ENCODE measurements at places on chromosomes 11 and 22.

DNA sequence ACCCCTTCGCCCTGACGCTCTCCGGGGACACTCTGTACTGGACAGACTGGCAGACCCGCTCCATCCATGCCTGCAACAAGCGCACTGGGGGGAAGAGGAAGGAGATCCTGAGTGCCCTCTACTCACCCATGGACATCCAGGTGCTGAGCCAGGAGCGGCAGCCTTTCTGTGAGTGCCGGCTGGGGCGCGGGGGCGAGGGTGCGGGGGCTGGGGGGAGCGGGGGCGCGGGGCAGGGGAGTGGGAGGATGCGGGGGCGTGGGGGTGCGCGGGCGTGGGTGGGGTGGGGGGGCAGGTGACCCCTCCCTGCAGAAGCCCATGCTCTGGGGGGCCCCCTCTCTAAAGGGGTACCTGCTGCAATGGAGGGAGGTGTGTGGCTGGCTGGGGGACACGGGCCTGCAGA, 51.4 kb downstream of the LRP5 start:
- no peak for DNase-seq

DNA sequence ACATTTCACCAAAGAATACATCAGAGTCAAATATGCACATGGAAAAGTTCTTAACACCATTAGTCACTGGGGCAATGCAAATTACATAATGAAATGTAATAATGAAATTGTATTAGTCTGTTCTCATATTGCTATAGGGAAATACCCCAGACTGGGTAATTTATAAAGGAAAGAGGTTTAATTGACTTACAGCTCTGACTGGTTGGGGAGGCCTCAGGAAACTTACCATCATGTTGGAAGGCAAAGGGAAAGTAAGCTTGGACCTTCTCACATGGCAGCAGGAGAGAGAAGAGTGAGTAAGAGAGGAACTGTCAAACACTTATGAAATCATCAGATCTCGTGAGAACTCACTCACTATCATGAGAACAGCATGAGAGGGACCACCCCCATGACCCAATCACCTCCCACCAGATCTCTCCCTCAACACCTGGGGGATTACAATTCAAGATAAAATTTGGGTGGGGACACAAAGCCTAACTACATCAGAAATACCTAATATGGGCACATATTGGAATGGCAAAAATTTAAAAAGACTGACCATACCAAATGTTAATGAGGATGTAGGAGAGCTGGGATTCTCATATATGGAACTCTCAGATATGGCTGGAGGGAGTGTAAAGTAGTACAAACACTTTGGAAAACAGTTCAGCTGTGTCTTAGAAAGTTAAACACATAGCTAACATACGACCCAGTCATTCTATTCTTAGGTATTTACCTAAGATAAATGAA, 65.1 kb upstream of the CD44 start:
- no peak for DNase-seq

DNA sequence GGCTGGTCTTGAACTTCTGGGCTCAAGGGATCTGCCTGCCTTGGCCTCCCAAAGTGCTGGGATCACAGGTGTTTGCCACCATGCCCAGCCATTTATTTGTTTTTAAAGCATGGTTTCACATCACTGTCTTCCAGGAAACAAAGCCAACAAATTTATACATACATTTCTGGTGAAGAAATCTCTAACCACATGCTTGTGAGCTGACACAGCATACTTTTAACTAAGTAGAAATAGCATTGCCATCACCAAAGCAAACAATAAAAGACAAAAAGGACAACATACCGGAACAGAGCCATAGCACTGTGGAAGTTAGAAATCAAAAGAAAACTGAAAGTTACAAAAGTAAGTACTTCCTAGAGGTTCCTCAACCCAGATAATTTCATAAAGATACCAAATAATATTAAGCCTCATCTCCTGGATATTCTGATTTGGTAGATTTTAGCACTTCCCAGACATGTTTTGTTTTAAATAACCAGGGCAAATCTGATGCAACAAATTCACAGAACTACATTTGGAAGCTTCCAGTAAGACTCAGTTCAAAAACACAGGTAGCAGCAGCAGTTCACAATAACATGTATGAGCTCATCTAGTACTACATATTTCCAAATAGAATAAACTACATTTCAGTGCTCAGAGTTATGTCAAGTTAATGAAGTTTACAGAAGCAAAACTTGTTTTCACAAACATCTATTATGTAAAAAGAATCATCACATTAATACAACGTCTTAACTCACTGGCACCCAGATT, 70.6 kb downstream of the RRAS2 start:
- DNase-seq, result no peak

DNA sequence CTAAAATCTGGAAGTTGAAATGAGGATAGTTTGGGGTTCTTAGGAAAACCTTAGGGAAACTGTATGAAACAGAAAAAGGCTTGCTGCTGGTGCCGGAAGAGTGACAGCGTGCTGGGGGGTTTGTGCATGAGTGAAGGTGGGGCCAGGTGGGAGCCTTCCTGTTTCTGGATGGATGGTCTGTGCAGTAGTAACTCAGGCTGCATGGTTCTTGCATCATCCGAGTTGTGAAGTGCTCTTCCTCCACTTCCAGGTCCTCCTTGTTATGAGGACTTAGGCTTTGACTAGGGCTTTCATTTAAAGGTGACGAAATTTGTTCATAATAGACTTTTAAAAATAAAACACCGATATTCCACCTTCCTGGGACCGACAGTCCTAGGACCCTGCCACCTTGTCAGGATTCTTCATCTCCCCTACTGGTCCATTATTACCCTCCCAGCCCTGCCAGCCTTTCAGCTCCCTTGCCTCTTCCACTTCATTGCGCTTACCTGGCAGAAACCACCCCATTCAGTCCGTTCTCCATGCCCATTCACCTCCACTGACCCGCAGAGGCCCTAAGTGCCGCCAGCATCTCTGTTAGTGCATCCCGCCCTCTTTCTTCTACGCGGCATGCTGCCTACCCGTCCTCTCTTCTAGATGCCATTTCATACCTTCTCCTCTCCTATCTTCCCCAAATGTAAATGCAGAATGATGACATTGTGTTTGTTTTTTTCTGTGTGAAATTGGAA, 47.3 kb downstream of the PPFIA1 start:
- no peak for DNase-seq

Measured in activated CD8-positive, alpha-beta memory T cell treated with anti-CD3 and anti-CD28 coated beads for 1 hour (primary cell).